ENCODE measurements at places on chromosomes 16 and 17.

DNA sequence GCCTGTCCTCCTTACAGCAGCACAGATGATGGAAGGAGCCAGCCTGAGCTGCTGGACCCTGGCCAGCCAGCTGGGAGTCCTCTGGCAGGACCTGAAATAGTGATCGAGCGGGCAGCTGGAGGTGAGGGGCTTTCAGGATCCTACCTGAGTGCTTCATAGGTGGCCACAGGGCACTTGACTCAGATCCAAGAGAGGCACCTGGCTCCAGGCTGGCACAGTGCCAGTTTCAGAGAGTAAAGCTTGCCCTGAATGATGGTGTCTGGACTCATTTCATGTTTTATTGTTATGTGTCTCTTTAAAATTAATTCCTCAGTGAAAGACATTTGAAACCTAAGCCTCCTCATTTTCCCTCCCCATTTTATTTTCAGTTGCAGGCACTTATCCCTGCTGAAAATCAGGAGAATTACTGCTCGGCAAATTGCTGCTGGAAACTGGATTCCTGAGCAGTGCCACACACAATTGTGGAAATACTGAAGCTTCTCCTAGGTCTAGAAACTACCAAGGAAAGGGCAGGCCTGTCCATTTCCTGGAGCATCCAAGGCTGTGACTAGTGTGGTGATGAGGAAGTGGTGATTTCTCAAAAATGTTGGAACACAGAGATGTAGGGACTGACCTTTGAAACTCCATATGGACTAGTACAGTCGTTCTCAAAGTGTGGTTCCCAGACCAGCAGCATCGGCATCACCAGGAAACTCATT, 16.1 kb upstream of the ADAMTS18 start:
- DNase-seq = no peak

DNA sequence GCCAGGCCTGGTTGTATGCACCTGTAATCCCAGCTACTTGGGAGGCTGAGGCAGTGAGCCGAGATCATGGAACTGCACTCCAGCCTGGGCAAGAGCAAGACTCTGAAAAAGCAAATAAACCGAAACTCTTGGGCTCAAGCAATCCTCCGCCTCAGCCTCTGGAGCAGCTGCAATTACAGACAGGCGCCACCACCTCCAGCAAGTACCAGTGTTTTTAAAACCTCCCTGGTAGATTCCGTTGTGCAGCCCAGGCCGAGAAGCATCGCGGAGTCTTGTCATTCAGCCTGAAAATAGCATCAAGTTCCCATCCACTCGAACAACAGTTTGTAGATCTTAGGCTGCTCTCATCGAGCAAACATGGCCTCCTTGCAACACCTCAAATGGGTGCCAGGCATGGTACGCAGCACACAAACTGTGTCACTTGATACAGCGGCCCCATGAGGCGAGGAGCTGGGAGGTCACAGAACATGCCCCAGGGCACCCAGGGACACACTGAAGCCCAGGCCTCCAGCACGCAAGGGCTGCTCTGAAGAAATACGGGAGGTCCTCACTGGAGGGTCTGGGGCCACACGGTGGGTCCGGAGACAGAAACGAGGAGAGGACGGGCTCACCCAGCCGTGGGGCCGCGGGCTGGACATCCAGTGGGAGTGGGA, 18.1 kb downstream of the TMC6 start:
- no peak for DNase-seq

DNA sequence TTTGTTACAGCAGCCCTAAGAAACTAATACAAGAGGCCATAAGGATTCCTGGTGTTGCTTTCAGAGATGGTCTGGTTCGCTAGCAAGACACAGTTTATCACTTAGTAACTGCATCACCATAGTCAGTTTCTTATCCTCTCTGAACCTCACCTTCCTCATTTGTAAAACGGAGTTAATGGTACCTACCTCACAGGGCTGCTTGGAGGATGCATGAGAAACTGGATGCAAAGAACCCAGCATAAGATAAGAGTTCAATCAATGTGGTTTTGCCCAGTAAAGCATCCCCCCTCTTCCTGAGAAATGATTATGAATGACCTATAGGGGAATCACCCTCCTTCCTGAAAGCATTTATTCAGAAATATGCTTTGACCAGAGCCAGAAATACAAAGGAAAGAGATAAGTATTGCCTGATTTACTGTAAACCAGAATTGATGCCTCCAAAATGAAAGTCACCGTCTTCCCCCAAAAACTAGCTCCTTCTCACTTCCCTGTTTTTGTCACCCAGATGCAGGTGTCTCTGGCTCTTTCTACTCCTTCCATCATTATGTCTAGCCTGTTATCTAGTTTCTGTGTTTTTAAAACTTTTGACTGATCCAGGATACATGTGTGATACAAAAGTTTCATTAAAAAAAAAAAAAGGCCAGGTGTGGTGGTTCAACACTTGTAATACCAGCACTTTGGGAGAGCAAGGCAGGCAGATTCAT, 2.8 kb upstream of the TEFM start:
- no peak for DNase-seq

- no peak for DNase-seq
These were observed 361.0 kb upstream of the PMFBP1 start for GRCh38 chr16:72532906-72533410.

DNA sequence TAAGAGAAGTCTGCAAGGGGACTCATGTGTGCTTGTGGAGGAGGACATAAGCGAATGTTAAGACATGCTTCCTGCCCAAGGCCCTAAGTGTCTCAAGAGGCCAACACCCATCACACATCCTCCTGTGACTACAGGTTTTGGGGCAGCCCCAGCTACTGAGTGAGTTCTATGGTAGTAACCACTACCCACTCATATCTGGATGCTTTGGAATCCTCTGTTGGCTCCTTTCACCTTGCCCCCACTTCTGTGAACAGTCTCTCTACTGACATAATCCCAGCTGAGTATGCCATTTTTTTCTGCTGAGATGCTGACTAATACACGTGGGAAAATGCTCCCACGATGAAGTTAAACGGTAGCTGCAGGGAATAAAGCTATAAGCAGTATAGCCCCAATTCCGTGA, 153.5 kb downstream of the VPS53 start:
- no peak for DNase-seq

DNA sequence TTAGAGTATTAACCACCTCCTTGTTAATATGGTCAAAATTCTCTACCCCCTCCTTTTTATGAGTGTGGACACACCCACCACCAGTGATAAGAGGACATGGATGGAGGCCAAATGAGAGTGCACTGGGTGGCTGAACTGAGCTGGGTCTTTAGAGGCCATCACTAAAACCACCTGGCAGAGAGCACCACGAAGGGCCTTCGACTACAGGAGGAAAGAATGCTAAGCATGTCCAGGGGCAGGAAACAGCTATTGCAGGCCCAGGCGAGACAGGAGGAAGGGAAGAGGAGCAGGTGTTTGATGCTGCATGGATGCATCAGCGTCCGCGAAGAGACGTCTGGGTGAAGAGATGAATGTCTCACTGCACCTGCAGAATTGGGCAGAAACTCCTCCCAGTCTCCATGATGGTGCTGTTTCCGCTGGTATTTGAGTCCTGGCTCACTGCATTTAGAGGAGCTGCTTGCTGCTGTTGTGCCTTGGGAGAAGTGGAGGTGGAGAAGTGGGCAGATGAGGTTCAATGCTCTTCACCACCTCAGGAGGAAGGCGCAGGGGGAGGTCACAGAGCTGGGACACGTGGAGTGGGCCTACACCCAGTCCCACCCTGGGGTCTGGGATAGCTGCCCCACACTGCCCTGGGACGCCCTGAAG, 33.2 kb downstream of the SPHK1 start:
- DNase-seq = no peak

- peak; percentile 89 for DNase-seq
These were observed 133.7 kb downstream of the RAB11FIP4 start for GRCh38 chr17:31524926-31525800.

DNA sequence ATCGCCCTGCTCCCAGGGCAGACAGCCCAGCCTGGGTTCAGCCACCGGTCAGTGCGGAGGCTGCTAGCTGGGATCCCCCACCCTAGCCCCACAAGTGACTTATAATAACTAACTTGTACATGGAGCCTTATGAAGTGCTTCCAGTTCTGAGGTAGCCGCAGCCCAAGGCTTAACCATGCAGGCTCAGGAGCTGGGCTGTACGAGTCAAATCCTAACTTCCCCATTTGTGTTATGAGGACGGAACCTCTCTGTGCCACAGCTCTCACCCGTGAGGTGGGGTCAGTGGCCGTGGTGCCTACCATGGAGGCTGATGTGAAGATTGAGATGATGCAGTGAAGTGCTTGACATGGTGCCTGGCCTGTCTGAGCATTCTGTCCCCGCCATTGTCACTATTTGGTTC, 27.8 kb upstream of the GOSR2 start:
- DNase-seq = no peak

GRCh38 chr16:22262460-22262859, 34.7 kb upstream of the POLR3E start:
- no peak for DNase-seq

DNA sequence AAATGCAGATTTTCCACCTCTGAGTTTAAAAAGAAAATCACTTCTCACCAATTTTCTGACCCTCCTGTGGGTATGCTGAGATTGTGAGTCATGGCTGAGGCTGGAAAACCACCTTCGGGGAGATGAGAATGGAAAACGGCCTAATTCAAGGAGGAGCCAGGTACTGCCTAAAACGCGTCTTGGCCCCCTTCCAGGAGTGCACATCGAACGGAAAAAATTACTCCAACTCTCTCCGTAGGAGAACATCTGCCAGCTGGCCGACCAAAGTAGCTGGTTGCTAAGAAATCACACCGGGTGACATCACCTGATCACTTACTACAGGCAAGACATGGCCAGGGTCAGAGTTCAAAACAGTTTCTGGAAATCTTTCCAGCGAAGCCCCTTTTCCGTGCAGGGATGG, 107.6 kb downstream of the ZNF423 start:
- no peak for DNase-seq

DNA sequence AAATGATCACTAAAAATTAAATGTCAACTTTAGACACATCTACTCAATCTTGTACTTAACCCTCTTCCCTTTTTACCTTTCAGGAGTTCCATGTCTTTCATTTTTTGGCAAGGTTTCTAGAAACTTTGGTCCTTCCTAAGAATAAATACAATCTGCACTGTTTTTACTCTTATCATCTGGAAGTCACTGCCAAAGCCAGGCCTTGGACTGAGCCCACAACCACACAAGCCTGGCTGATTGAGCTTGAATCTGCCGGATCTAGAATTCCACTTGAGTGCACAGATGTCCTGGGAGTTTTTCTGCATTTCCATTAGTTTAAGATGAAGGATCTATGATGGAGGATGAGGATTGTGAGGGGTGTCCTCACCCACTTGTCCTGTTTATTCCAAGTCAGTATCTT, 126.1 kb downstream of the VPS53 start:
- DNase-seq = no peak

DNA sequence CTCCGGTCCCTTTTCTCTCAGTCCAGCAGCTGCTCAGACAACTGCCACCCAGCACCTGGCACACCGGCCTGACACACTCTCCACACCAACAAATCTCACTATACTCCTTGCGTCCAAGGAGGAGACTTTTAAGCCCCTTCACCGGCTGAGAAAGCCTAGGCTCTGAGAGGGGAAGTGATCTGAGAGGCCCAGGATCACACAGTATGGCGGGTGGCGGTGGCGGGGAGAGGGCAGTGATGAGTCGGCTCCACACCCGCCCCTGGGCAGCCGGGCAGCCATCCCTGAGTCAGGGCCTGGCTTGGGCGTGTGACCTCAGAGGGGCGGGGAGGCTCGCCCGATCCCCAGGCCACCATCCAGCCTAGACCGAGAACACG, 569 bp downstream of the FLII start:
- peak; percentile 82 for DNase-seq

- no peak for DNase-seq
These were observed 41.4 kb downstream of the SF3B3 start for GRCh38 chr16:70565053-70565452.

DNA sequence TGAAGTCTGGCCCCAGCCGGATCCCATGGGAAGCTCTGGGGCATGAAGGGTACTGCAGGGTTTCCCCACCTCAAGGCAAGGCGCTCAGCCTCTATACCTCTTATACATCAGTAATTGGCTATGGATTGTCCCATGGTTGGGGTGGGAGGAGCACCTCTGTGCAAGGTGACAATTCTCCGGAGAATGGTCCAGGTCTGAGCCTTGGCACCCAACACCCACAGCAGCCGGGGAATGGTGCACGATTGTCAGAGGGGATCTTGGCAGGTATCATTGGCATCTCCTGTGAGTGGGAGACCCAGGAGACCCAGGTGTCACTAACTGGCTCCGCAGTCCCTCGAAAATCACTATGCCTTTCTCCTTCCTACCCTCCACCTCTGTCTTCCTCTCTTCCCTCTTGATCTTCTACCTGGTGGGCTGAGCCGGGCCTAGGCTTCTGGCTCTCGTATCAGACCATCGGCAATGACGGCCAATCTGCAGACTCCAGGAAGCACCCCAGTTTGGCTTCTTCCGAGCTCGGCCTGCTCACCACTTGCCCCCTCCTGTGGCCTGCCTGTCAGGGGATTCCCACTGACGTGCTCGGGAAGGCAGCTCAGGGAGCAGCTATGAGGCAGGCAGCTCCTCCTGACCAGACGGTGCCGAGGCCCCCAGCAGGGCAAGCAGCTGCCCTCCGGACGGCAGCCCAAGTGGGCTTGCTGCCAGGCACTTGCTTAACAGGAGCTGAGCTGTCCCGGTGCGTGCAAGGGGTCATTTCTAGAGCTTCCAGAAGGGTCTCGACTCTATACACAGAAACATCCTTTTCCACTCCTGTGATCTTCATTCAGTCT, 10.0 kb upstream of the CALB2 start:
- DNase-seq = no peak

DNA sequence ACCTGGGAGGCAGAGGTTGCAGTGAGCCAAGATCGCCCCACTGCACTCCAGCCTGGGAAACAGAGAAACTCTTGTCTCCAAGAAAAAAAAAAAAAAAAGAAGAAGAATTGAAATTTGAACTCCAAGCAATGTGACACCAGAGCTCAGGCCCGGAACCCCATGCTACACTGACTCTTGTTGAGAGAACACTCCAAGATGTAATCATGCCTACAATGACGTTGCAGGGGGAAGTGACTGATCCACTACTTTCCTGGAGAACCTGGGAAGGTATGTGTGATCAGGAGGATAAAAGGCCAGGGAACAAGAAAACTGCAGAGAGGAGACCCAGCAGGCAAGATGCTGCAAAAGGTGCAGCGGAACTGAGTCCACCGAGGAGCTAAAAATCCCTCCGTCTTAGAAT, 57.9 kb downstream of the ADCY9 start:
- DNase-seq = no peak

GRCh38 chr16:58265480-58266052, 29.3 kb downstream of the PRSS54 start:
- DNase-seq = no peak

- no peak for DNase-seq
These were observed 26.6 kb downstream of the ACSF3 start for GRCh38 chr16:89120281-89120680.

Measured in stimulated activated effector memory CD8-positive, alpha-beta T cell treated with anti-CD3 and anti-CD28 coated beads, Interleukin-12 subunit alpha, Interleukin-12 subunit beta, amount 100 ng/mL, for 72 hours (primary cell).